ENCODE measurements at places on chromosomes 13 and 19.

GRCh38 chr13:75494491-75494890 is 12.5 kb upstream of the TBC1D4 start:
- no peak for DNase-seq

DNA sequence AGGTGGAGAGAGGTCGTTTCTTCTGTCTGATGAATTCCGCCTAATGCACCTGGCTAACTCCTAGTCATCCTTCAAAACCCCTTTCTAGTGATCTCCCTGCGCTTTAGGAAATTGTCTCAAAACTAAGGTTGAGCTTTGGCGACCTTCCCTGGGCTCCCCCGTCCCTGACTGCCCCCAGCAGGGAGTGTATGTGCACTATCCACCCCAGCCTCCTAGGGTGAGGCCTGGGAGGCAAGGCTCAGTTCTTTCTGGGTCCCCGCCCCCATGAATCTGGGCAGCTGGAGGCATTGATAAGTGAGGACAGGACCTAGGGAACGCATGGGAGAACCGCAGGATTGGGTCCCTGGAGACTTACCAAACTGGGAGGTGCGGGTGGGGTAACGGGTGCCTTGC is 378 bp downstream of the TLE6 start:
- no peak for DNase-seq

DNA sequence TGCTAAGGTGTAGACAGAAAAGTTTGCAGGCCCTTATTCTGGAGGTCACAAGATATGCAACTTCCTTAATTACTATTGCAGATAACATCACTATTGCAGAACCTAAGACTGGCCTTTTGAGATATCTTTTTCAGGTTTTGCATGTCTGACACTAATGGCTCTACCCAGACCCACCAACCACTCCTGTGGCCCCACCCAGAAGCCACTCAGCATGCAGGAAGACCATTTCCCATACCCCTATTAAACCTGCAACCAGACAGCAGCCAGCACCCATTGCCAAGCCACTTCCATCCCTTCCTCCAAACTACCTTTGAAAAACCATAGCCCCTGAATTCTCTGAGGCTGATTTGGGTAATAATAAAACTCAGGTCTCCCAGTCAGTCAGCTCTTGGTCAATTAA is 297.6 kb downstream of the SLITRK6 start:
- DNase-seq = no peak

DNA sequence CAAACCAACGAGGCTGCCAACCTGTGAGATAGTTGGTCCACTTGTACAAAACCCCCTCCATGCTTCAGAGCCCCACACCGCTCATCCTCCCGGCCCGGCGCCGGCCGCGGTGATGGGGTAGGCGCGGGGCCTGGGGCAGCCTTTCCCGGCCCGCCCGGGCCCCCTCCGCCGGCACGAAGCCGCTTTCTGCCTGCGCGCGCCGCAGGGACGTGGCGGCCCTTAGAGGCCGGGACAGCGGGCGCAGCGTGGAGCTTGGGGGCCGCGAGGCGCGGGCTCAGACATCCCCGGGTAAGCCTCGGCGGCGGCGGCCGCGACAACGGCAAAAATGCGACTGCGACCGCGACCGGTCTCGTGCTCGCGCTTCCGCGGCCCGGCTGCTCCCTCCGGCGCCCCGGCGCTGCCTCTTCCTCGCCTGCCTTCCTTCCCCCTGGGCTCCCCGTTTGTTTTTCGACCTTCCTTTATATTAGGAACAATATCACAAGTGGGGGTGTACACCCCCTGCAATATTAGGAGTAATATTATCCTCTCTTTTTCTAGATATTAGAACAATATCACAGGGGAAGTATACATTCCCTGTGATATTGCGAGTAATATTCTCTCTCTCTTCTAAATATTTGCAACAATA is 53.9 kb upstream of the CEACAM21 start:
- peak; percentile 76 for DNase-seq

DNA sequence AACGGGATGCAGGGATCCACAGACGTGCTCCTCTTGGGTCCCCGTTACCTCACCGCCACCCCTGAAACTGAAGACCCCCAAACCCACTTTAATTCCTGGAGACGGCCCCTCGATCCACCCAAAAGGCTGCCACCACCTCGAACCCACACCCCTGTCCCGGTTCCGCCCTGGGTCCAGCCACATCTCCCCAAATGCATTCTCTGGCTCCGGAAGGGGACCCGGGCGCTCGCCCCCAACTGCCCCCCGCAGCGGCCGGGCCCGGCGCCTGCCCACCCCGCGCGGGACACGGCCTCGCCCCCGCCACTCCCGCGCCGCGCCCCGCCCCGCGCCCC is 219 bp upstream of the FSTL3 start:
- DNase-seq = no peak

- DNase-seq = peak; percentile 91
These were observed 705 bp downstream of the STXBP2 start for GRCh38 chr19:7637374-7638256.

- no peak for DNase-seq
These were observed 77.5 kb upstream of the MIR17HG start for GRCh38 chr13:91270031-91270430.

DNA sequence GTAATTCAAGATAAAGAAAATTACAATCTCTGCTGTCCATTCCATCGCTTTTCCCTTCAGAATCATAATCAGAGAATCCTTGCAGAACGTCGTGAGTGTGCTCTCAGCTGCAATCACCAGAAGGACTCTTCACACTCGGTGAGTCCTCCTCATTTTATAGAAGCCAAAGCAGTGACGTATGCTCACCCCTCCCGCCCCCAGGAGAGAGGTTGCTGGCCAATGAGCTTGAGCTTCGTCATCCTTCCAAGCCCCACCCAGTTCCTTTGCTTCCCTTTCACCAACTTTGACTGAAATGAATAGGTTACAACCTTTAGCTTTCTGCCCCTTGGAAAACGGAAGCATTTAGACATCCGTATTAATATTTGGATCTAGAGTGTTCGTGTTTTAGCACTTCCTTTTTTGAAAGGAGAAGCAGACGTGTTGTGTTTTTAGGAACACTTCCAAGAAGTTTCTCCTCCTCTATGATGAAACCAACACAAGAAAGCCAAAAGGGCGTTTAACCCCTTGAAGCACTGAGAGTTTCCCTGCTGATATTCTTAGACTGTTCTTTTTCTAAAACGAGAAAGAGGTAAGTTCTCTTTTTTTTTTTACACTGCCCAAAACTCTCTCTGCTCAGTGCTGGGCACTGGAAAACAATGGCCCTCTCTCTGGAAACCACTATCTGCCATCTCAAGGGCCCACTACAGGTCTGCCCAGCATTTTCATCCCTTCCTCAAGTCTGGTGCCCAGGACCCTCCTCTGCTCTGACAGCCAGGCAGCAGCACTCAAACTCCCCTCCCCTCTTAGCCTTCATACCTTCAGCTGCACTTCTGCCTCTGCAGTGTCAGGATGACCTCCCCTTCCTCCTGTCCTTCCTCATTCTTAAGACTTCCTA is 44.3 kb upstream of the CEACAM21 start:
- peak; percentile 87 for DNase-seq

Measured in Right ventricle myocardium inferior (tissue), 1 donor.